ENCODE measurements at places on chromosomes 3 and 15. TPM values are rescaled to one million over a fixed set of nuclear protein-coding genes. Genes with fewer than 3 reads are reported as not detected.

HCN4 gene
- total RNA-seq, result 0.69 TPM

DNA sequence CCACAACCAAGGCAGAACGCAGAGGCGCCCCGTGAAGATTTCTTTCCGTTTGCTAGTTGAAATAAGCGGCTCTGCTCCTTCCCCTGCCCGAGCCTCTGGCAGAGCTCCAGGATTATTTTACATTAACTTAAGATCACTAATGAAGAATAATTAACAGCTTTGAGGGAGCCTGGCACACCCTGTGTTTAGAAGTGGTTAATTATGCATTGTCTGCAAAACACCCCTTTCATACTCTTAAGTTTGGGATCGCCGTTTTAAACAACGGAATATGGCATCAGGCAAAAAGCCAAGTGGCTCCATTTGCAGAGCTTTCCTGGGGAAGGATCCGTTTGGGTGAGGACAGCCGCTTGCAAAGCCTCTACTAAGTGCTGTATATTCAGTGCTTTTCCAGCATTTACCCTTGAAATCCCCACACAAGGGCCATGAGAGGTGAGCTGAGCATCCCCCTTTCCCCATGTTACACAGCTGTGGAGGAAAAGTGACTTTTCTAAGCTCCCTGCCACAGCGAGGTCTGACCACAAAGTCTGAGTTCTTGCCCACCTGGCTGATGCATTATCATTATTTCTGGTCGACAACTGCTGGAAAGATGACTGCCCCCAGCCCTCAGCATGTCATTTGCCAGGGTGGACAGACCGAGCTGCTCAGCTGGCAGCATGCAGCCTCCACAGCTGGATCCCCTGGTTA lies 33.9 kb downstream of the IQSEC1 start:
- no peak for DNase-seq

- no peak for DNase-seq
Measured at GRCh38 chr15:48888836-48889235, 10.9 kb downstream of the EID1 start.

ANKRD34C gene
- not detected for total RNA-seq

DNA sequence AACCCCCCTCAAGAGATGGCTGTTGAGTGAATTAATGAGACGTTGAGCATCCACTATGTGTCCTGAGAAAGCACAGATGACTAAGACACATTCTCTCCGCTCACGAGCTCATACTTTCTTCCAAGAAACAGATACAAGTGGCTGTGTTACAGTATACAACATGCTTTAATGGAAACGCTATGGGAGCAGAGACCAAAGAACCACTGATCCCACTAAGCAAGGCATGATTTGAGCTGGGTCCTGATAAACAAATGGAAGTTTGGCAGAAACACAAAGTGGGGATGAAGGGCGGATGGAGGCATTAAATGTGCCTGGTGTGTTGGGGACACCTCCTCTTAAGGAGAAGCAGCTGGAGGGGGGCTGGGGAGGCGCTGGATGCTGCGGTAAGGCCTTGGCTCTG lies 129.4 kb downstream of the UACA start:
- no peak for DNase-seq

DNA sequence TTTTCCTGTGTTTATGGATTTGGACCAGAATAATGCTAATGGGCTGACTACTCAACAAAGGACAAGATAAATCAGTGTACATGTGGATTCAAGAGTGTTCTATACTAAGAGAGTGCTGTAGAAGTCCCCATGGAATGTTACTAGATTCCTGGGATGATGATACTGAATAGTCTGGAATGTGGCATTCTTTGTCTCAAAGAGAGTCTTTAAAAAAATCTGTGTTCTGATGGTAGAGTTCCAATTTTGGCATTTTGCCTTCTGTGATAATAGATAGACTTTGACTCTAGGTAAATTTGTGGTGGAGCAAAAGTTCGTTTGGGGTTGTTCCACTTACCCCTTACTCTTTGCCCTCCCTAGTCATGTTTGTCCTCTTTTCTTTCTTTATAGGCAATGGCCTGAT lies 43.7 kb downstream of the NMD3 start:
- no peak for DNase-seq

DNA sequence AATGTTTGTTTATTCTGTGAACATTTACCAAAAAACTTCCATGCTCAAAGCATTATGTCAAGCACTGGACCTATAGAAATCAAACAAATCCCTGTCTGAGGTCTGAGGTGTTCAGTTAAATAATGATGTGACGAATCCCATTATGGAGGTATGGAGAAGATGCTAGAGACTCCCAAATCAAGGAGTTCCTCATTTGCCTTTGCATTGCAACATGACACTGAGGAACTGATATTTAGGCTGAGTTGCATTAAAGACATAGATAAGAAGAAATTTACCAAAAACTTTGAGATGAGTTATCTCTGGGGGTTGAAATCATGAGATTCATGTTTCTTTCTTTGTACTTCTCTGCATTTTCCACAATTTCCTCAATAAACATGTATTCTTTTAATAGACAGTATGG lies 16.0 kb downstream of the CD200 start:
- DNase-seq, result no peak

ETV5 gene
- total RNA-seq, result 27.1 TPM

SPTBN5 gene
- total RNA-seq, result 2.7 TPM

RBM15B gene
- total RNA-seq, result 68.8 TPM

SH2D7 gene
- total RNA-seq, result not detected

PLOD2 gene
- total RNA-seq, result 86.0 TPM

GRCh38 chr3:180563406-180563805 lies 38.6 kb upstream of the TTC14 start:
- no peak for DNase-seq

- no peak for DNase-seq
Measured at GRCh38 chr3:129599607-129600006, 6.9 kb downstream of the PLXND1 start.

TUSC7 gene
- total RNA-seq, result not detected

- no peak for DNase-seq
Measured at GRCh38 chr3:49519296-49519695, 35.0 kb upstream of the BSN start.

ALS2CL gene
- 7.1 TPM for total RNA-seq

DNA sequence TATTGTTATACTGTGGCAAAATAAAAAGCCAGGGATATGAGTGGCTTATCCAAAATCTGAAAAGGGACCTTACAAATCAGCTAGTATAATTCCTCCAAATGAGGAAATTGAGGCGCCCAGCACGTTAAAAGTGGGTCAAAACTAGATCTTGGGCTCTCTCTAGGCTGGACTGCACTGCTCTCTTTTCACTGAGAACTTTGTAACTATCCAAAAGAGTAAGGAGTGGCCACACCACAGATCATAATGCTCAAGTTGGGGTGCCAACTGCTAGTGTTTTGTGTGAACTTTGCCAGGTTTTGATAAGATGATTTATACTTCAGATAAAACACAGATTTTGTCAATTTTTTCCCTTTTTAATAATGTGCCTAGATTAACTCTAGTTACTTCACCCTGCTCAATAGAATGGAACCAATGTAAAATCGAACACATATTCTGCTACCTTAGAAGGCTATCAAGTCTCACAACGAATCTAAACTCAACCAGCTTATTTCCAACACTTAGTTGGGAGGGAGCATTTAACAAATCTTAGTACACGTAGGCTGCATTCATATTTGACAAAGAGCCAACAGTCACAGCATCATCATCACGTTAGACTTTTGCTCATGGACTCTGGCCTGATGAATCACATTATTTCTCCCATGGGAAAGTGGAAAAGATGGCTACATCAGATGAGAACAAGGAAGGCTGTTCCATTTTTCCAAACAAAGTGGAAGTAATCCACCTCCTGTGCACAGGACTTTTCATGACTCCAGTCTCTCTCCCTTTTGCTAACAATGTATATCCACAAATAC lies 64.4 kb downstream of the ABI3BP start:
- DNase-seq, result no peak

DNA sequence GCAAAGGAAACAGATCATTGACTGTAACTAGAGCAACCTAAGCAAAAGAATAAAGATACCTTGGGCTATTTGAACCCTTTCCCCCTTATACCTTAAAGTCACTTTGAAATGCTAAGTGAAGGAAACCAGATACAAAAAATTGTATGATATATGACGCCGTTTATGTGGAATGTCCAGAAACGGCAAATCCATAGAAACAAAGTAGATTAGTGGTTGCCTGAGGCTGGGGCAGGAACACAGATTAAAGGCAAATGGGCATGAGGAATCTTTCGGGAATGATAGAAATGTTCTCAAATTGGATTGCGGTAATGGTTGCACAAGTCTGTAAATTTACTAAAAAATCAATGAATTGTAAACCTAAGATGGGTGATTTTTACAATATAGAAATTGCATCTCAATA lies 160.1 kb upstream of the CCDC54 start:
- no peak for DNase-seq

GRCh38 chr15:86139828-86140227 lies 60.2 kb downstream of the AGBL1 start:
- DNase-seq, result no peak

LMLN gene
- total RNA-seq, result 5.7 TPM

Measured in mesothelial cell of epicardium (in vitro differentiated cells).